ENCODE measurements at places on chromosomes 12 and 14.

DNA sequence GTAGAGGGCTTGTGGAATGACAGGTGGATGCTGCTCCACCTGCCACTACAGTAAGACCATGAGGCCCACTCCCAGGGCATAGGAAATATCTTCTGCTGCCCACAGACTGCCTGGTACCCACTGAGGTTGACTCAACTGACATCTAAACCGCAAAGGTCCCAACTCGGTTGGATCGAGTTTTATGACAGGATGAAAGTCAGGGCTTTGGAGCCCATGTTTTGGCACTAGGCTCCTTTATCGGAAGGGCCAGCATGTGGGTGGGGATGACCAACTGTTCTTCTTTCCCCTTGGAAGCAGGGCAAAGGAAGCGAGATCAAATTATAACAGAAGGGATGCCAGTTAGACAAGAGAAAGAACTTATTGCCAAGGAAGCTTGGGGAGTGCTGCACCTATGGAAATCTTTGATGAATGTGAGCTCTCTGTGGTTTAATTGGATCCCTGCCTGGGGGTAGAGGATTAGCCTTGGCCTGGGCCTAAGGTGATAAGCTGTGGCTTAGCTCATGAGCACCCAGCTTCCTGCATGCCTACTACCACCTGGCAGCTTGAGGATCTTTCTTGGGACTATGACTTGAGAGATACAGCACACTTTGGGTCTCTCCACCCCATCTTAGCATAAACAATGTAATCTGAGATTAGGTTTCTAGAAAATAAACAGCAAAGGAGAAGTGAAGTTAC lies 121.8 kb downstream of the KCNA5 start:
- no peak for DNase-seq

GRCh38 chr12:108381787-108382436 lies 42.8 kb upstream of the CMKLR1 start:
- DNase-seq: no peak

DNA sequence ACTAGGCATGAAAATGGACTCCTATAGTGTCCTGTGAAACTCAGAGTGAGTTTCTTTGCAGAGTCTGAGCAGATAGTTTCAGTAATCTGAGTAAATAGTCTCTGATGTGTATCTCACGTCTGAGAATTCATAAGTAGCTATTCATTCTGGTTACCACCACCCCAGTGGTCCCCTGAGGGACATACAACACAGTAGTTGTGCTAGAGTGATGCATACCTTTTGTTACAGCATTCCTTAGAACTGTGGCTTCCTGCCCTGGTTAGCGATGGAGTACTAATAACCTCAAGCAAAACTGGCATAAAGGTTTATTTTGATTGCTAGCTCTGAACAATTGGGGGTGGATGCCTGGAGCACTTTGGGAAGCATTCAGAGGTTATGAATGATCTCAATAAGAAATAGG lies 114.7 kb downstream of the DAAM1 start:
- no peak for DNase-seq

- no peak for DNase-seq
Observed at GRCh38 chr12:82486524-82487235, 128.4 kb downstream of the METTL25 start.

GRCh38 chr14:64729386-64730060 lies 25.3 kb downstream of the PLEKHG3 start:
- no peak for DNase-seq

DNA sequence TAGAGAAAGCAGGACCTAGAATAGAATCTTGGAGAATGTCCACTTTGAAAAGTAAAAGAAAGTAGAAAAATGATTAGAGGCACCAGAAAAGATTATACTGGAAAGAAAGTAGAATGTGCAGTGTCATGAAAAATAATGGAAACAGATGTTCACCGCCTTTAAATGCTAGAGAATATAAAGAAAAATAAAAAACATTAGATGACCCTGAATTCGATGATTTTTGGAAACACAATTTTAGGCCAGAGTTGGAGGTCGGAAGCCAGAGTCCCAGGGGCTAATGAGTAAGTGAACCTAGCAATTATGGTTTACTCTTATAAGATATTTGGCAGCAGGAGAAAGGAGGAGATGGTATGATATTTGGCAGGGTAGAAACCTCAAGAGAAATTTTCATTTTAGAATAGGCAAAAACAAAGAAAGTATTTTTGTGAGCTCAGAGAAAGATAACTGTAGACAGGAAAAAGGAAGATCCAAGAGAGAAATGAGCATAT lies 37.7 kb downstream of the GYS2 start:
- DNase-seq: no peak

DNA sequence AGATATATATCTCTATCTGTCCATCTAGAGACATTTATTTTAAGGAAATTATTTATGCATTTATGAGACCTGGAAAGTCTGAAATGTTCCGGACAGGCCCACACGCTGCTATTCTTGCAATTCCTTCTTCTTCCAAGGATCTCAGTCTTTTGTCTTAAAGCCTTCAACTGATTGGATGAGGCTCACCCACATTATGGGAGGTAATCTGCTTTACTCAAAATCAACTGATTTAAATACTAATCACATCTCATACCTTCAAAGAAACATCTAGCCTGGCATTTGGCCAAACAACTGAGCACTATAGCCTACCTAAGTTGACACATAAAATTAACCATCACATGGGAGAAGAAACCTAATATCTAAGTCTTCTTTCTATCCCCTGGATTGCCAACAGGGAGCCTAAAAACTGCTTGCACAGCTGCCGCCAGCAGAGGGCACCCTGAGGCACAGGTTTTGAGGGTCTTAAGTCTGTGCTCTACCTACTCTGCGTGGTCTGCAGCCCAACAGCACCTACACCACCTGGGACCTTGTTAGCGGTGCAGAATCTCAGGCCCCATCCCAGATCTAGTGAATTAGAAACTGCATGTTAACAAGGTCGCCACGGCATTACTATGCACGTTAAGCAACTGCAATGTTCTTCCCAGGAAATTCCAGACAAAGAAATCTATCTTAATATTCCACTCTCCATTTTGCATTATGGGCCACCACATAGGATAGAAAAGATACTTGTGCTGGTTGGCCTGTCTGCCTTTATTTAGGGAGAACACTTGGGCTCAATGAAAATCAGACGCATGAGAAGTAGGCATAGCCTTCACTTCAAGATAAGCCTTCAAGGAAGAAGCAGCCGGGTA lies 249.7 kb downstream of the FOXG1 start:
- no peak for DNase-seq

- DNase-seq: no peak
Observed at GRCh38 chr14:100729982-100730381, 3.3 kb downstream of the DLK1 start.

- DNase-seq: no peak
Observed at GRCh38 chr14:100586403-100587085, 673 bp downstream of the BEGAIN start.

GRCh38 chr12:63362166-63362565 lies 211.2 kb upstream of the AVPR1A start:
- DNase-seq: no peak

DNA sequence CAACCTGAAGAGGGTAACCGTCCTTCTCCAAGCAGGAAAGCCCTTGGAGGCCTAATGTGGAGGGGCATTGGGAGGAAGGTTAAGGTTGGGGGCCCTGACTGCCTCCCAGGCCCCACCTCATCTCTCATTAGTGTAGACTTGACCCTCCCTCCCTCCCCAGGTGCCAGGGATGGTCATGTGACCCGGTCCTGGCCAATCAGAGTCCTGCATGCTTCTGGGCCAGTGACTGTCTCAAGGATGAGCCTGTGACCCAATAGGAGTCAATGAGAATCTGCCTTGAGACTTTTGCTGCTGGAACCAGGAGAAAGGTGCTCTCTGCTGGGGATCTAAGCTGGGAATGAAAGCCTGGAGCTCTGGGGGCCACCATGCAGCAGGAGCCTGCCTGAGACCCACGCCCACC lies 70.8 kb downstream of the NCOR2 start:
- no peak for DNase-seq

- DNase-seq: no peak
Observed at GRCh38 chr14:68716698-68717097, 76.2 kb downstream of the ZFP36L1 start.

GRCh38 chr14:28744126-28744525 lies 22.5 kb upstream of the FOXG1 start:
- DNase-seq: no peak

GRCh38 chr12:113697651-113698509 lies 226.2 kb upstream of the LHX5 start:
- DNase-seq: no peak

- no peak for DNase-seq
Observed at GRCh38 chr14:103015426-103015825, 41.9 kb downstream of the CDC42BPB start.

DNA sequence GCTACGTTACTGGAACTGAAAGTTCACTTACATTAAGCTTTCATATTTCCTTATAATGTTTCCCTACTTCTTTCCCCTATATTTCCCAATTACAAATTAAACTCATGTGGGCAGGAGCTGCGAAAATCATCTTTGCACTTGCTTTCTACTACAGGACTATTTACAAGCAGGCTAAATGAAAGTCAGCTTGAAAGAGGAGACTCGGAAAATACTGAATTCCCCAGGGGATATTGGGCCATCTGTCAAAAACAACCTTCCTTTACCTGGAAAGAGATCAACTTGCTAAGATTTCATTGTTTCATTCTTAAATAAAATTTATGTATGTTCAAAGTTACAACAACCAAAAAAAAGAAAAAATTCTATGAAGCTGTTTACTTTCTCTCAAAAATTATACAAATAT lies 92.8 kb upstream of the BBS10 start:
- DNase-seq: no peak
